ENCODE measurements at places on chromosomes 2 and 18.

DNA sequence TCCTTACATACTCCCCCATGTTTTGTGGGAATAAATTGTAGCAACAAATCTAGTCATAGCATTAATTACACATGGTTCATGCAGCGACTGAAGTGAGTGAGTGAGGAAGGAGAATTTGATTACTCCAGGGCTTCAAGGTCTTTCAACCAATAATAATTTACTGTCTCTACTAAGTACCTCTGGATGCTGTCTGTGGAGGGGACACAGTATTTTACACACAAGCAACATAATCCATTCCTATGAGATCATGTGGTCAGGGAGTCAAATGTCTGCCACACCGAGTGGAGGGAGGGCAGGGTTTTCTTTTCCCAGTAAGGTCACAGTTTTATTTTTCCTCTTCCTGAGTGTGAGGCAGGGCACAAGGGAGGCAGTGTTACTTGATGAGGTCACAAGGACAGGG lies 334.7 kb upstream of the CELF4 start:
- DNase-seq: no peak

DNA sequence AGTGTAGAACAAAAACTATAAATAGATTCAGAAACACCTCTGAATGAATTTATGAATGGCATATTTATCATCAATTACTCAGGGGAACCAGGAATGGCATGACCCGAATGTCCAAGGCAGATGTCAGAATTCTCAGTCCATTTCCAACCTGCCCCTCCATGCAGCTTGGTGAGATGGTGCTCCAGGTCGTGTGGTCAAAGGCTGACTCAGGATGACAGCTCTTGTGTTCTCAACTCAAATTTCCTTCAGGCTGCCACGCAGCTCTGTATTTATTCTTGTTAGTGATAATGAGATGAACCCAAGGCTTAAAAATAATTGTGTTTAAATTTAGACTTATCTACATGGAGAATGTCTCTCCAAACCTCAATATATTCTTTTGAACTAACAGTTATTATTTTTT lies 146.9 kb downstream of the METTL4 start:
- DNase-seq: no peak

GRCh38 chr2:42949125-42949524 lies 156.7 kb upstream of the HAAO start:
- no peak for DNase-seq

GRCh38 chr2:156305121-156305520 lies 27.4 kb downstream of the NR4A2 start:
- no peak for DNase-seq

DNA sequence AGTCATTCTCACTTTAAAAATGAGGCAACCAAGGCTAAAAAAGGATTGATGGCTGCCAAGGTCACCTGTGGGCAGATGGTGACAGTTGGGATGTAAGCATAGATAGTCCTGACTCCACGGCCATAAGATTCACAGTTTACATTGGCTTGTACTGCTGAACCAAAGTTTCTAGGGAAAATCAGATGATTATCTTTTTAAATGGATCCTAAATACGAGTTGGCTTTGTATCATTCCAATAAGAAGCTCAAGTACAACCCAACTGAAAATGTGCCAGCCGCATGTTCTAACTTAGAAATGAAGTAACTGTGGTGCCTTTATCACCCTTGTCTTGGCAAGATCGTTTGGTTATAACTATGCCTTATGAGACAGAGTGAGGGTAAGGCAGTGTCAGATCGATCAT lies 27.6 kb downstream of the HK2 start:
- DNase-seq: no peak

DNA sequence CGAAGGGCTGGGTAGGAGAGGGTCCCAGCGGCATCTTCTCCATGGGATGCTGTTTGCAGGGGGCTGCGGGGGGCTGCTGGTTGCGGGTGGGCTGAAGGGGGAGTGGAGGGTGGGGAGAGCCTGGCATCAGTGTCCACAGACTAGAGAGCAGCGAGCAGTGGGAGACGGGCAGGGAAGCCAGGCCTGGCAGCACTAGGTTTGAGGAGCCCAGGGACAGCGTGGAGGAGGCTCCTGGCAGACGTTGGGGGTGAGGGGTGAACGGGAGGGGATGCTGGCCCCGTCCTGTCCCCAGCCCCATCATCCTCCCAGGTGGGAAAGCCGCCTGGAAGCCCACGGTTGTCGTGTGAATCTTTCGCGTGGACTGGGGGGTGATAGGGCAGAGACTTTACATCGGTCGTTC lies 48.2 kb upstream of the TFCP2L1 start:
- DNase-seq: no peak

DNA sequence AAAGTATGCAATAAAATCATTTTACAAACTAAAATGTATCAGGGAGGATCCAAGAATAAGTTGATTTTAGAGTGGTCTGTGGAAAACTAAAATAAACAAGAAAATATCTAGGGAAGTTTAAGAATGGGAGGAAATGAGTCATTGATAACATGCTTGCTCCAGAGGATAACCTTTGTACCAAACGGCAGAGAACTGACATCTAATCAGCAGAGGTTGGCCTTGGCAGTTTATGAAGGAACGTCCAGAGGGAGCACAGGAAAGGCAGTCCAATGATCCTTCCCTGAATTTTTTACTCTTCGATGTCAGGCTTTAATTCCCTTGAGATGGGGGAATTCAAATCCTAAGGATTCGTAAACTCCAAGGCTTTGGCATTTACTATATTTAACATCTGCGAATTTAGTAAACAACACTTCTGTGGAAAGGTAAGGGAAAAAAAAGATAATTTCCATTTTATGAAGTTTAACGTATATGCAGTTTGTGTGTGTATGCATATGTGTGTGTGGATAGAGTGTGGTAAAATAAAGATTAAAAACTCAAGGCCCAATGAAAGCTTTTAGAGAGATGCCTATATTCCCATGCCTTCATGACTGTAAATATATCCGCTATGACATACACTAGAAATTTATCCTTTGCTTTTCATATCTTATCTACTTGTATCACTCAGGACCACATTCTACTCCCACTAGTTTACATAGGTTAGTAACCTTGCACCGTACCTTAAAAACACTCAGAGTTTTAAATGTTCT lies 8.7 kb upstream of the INPP1 start:
- DNase-seq: no peak

Measured in BE2C (cell line).